Left cardiac atrium (tissue), 4 donors: ENCODE measurements at places on chromosomes 5 and 9. TPM values are rescaled to one million over a fixed set of nuclear protein-coding genes. Genes with fewer than 3 reads are reported as not detected.
A peak's percentile ranks its signal among the peaks of the same experiment; 100 is the strongest.

The GRIA1 gene
- total RNA-seq = 0.41 TPM

DNA sequence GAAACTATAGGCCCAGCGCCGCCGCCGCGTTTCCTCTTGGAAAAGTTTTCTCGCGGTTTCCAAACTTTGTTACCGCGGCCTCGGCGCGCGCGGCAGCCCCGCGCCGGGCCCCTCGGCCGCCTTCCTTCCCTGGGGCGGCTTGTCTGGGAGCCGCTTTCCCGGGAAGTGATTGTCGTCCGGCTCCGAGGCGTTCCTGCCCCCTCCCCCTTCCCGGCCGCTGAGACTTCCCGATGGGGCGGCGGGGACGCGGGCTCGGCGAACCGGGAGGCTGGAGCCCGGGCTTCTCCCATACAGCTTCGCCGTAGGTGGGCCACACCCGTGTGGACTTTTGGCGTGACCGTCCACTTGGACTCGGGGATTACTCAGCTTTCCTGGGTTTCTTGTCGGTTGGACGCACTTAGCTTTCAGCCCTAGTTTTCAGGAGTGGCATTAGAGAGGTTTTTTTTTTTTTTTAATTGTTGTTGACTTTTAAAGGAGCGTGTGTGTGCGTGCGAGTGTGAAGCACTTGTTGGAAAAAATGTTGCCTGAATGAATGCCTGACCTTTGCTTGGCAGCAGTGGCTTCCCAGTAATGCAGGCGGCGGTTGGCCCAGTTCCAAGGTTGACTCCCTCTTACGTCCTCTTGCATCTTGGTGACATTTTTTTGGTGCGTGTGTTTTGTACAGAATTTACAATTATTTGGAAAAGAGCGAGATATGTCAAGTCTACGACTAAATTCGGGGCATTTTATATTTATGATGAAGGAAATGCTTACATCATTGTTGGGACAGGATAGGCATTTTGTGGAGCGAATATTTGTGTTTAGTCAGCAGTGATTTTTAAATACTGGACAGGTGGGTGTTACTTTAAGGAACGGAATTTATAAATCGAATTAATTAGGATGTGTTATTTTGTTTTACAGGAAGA is 821 bp downstream of the CTNNA1 start:
- DNase-seq = peak; percentile 97

GRCh38 chr9:81521892-81522291 is 167.5 kb downstream of the TLE1 start:
- no peak for DNase-seq

- no peak for DNase-seq
Observed at GRCh38 chr5:2753452-2754420, 2.3 kb upstream of the IRX2 start.

The DDX4 gene
- total RNA-seq = not detected

- DNase-seq = no peak
Observed at GRCh38 chr9:111030492-111030891, 7.8 kb downstream of the LPAR1 start.

DNA sequence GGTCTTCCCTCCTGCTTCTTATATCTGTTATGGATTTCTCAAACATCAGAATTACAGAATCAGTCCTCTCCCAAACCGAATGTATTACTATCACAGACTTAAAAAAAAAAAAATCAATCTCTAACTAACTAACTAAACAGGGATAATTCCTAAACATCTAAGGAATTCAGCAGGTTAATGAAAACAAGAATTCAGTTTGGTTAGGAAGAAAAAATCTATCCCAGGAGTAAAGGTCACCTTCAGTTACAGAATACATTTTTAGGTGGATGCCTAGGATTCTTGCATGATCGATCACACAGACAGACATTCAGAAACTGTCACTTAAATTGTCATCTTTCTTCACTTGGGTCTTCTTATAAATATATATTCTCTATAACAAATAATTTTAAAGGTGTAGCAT is 11.5 kb downstream of the PTAR1 start:
- no peak for DNase-seq

DNA sequence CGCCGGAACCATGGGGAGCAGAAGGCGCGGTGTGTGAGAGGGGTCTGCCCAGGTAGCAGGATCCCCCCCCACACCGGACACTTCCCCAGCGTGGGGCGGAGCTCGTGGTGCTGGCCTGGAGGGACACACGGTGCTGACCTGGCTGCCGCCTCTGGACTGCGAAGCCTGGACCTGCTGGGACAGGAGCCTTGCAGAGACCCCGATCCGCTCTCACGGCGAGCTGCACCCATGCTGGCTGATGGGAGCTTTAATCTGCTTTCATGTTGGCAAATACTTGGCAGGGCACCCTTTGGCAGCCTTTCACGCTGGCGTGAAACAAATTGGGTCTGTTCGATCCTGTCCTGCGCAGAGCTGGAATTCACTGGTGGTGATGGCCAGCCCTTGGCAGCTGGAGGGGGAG is 7.4 kb downstream of the NKD2 start:
- no peak for DNase-seq
